ENCODE measurements at places on chromosomes 11 and 22.

DNA sequence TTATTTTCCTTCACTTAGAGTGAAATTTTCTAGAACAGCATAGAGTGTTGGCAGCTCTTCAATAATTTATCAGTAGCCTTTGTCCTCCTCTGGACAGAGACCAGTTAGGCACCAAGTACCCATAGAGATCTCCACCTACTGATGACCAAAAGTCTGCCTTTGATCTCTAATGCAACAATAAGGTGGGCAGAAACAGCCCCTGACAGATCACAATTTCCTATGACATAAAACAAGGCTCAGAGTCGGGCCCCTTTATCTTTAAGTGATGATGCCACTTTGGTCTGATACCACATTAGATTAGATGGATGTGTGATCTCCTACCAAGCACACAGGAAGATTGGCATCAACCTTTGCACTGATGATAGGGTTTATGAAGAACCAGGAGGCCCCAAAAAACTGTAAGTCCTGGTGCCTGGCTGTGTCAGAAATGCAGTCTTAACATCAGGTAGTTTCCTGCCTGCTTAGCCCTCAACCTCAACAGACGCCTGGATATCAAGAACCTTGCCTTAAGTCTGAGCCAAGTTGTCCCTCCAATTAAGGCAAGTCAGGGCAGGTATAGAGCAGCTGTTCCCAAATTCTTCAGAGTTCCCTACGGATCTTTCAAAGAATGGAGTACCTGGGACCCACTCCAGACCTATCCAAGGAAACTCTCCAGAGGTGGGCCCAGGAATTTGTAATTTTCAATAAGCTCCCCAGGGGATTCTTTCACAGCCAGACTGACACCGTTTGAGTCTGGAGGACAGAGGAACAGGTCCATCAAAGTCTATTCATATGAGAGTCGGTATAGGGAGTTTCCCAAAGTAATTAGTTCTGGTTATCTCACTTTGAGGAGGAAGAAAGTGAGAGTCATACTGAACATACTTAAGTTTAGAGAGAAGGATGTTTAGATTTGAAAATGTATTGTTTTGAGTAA lies 30.6 kb upstream of the TMPRSS4 start:
- DNase-seq = peak; percentile 19

DNA sequence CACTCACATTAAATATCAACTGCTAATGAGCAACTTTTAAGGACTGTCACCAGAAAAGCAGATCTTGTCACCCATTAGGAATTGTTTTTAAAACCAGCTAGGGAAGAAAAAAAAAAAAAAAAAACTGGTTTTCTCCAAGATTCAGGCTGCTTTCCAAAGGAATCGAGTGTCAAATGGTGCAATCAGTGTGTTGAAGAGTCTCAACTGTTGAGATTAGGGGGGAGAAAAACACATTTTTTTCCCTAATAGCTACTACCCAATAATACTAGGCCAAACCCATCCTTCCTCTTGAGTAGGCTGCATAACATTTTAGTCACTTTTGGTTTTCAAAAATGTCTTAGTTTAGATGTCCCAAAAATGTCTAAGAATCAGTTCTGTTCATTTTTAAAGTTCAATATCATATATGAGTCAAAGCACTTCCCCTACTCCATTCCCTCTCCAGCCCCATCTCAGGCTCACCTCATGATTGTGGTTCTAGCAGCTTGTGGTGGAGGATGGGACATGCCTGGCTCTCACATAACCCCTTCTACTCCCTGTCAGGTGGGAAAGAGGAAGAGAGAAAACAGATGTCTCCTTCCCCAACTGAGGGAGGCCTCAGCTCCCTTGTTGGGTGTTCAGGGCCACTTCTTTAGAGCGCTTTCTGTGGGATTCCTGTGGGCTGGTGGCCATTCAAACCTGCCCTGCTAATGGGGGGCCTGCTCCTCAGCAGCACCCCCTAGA lies 193.6 kb downstream of the CWF19L2 start:
- no peak for DNase-seq

DNA sequence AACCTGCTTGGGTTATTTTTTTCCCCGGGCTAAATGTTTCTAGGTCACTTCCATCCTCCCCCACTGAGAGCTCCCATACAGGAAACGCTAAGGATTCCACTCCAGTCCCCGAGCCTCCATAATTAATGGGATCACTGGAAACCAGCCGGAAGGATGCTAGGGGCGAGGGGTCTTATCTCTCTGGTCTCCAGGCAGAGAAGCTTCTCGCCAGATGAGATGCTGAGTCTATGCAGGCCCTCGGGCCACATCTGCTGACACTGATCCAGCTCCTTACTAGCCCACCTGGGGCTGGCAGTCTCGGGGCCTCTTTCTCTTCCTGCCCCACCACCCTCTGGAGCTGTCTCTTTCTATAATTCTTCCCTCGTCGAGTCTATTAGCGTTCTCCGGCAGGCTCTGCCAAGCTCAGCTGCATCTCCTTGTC lies 125.9 kb upstream of the SYT13 start:
- DNase-seq = peak; percentile 15

DNA sequence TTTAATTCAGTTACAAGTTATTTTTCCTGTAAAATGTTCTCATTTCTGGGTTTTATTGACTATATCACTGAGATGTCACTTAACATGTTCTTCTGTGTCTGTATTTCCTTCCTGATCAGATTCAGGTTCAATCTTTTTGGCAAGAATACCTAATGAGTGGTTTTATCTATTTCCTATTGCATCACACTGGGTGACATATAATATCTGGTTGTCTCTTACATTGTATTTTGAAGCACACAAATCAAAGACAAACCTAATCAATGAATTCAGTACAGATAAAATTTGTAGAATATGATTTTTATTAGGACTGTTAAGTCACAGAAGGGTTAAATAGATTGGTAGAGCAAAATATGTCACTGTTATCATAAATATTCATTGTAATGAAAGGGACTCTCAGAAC lies 60.4 kb downstream of the BCL2L13 start:
- DNase-seq = no peak

DNA sequence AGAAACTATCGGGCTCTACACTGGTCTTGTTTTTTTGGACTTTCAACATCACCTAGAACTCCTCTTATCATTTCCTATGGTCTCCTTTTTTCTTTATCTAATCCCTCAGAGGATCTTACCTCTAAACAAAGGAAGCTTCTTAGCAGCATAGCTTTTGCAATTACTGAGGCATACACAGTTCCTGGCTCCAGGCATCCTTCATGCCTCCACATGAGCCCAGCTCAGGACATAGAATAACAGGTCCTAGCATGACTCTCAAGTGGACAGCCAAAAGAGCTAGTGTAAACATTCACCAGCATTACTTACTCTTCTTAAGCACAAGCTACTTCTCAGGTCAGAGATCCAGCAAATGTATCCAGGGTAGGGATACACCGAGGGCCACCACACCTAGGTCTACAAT lies 17.1 kb downstream of the CFAP300 start:
- DNase-seq = no peak

GRCh38 chr11:75582895-75583717 lies 21.1 kb downstream of the SERPINH1 start:
- peak; percentile 40 for DNase-seq

DNA sequence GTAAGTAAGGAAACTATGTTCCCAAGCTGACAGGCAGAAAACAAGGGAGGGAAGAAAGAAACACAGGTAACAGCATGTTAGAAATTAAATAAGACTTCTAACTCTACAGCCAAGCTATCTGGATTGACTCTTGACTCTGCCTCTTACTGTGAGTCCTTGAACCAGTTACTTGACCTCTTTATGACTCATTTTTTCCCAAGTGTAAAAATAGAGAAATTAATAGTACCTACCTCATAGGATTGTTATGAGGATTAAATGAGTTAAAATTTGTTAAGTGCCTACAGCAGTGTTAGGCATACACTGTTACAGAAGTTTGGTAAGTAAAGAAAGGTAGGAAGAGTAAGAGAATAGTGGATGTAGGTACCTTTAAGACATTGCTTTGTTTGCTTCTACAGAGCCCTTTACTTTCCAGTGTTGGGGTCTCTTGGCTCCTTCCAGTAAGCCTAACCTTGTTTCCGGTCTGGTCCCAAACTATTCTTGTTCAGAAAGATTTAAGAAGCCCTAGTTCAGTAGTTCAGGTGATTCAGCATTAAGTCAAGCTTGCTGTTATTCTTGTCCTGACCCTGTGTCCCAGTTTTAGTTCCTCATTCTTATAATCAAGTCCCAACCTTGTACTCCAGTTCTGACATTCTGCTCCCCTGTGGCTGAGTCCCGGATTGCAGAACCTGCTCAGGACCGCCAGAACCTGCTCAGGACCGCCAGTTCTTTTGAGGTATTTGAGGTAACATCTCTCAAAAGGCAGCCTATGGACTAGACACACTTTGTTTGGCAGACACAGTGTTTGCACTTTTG lies 963.4 kb upstream of the CCDC90B start:
- no peak for DNase-seq

DNA sequence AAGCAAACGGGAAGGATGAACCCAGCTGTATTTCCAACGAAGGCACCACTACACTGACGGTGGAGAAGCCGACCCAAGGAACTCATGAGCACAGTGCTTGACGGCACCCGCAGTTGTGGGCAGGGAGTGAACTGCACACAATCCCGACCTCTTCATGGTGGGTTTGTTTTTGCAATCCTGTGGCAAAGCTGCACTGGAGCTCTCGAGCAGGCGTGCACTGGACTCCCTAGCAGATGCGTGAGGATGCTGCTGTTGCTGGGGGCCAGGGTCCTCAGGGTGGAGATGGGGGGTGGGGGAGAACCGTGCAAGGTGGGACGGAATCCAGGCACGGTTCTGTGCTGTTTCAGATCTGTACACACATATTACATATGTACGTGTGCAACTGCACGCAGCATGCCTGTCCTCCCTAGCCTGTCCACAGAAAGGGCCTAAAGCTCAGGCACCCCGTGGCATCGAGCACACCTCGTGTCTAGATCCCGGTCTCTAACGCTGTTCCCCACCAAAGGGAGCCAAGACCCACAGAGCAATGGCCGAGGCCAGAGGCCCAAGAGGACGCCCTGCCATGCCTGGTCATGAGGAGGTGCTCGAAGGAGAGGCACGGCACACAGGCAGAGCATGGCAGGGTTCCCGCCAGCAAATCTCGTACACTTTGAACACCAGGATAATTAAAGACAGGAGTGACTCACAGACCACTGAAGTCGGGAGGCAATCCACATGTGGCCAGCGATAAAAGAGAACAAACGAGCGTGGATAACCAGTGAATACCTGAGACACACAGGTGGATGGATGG lies 17.6 kb downstream of the ALG12 start:
- no peak for DNase-seq

GRCh38 chr11:130003717-130004001 lies 1.0 kb upstream of the PRDM10 start:
- no peak for DNase-seq

- no peak for DNase-seq
Observed at GRCh38 chr11:65279279-65279678, 17.5 kb downstream of the POLA2 start.

GRCh38 chr11:132311703-132312102 lies 941.3 kb downstream of the NTM start:
- no peak for DNase-seq

- no peak for DNase-seq
Observed at GRCh38 chr11:76624500-76625379, 45.8 kb downstream of the LRRC32 start.

DNA sequence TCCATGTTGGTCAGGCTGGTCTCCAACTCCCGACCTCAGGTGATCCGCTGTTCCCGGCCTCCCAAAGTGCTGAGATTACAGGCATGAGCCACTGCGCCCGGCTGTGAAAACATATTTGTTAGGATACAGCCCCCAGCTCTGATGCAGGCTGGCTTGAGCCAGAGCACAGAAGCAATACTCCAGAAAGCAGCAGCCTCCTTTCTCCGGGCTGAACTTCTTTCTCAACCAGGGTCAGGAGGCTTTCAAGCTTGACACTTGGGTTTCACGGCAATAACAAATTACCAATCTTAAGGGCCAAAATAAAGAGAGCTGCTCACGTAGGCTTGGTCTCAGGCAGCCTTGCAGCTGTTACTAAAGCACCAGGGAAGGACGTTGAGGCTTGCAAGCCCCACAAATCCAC lies 10.8 kb upstream of the CECR2 start:
- DNase-seq = no peak

- no peak for DNase-seq
Observed at GRCh38 chr22:44136786-44137185, 43.9 kb upstream of the PARVG start.

DNA sequence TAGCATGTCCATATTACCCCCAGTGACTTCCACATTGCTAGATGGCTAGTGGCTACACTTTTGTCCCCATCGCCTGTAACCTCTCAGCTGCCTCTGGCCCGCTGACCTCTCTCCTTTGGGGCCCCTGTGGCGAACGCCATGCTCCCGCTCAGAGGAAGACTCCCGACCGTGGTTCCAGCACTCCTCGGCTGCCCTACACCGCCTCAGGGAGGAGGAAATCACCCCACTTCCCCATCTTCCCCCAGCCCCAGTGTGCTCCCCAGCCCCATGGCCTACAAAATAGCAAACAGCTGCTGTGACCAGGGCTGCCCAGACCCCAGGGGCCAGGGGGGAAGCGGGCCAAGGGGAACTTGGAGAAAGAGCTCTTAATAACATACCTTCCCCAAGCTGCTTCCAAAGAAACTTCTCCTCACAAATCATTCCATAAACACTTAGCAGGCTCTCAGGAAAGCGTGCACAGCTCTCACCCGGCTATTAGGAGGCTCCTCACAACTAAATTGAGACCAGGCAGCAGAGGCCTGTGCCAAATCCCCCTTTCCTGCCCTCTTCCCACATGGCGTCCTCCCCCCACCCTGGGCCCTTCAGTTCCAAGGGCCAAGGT lies 63.5 kb upstream of the WNT11 start:
- DNase-seq = no peak

DNA sequence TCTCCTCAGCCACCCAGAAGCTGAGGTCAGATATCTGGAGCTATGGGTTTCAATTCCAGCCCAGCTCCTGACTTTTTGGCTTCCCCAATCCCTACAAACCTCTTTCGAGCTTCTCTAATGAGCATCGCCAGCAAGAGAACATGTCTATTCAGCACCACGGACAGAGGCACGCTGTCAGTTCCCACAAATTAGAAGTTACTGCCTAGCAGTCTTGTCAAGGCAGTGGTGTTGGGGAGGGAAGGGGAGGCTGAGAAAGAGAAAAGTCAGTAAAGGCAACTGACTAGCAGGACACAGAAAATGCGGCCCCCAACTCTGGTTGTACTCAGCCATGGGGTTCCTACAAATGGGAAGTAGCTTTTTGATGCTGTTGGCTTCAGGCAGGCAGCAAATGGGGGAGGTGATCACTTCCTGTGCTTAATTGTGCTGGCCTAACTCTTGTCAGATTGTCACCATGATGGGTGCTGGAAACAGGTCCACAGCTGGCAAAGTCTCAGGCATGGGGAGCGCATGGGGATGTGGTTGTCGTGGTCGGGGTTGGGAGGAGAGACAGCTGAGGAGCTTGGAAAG lies 205.9 kb downstream of the ST3GAL4 start:
- DNase-seq = peak; percentile 8

All from midbrain (tissue), 1 donor.